Ovary (tissue), 10 donors: ENCODE measurements at places on chromosomes 4 and X.
A peak's percentile ranks its signal among the peaks of the same experiment; 100 is the strongest.

- no peak for DNase-seq
These were observed 56.1 kb upstream of the CCDC149 start for GRCh38 chr4:24968992-24969391.

GRCh38 chr4:144739511-144740033 lies 93.6 kb downstream of the HHIP start:
- DNase-seq, result no peak

- peak; percentile 40 for DNase-seq
These were observed 743 bp upstream of the NRK start for GRCh38 chrX:105821471-105822121.

DNA sequence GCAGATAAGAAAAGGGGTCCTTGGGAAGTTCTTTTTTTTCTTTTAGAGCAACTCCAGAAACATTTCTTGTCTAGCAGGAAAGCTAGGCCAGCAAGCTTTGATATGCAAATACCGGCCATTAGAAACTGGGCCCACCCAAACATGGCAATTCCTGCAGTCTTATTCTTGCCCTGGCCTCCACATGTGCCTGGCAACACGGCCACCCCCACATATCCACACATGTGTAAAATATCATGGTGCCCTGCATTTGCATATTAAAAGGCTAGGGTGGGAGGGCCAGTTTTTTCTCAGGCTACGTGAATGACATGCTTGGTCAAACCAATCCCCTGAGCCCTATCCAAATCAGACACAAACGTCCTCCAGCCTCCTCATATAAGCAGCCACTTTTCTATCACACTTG lies 171.7 kb upstream of the ZCCHC13 start:
- DNase-seq, result no peak

- no peak for DNase-seq
These were observed 209.6 kb upstream of the IRS4 start for GRCh38 chrX:108945883-108946523.

- peak; percentile 37 for DNase-seq
These were observed 8.9 kb upstream of the GSX2 start for GRCh38 chr4:54090804-54091623.
